T-helper 22 cell (primary cell): ENCODE measurements at places on chromosomes 7 and 10.

GRCh38 chr7:143322760-143323633, 7.1 kb downstream of the CLCN1 start:
- DNase-seq, result no peak

GRCh38 chr10:13526948-13527863, 1.6 kb downstream of the BEND7 start:
- DNase-seq, result no peak

DNA sequence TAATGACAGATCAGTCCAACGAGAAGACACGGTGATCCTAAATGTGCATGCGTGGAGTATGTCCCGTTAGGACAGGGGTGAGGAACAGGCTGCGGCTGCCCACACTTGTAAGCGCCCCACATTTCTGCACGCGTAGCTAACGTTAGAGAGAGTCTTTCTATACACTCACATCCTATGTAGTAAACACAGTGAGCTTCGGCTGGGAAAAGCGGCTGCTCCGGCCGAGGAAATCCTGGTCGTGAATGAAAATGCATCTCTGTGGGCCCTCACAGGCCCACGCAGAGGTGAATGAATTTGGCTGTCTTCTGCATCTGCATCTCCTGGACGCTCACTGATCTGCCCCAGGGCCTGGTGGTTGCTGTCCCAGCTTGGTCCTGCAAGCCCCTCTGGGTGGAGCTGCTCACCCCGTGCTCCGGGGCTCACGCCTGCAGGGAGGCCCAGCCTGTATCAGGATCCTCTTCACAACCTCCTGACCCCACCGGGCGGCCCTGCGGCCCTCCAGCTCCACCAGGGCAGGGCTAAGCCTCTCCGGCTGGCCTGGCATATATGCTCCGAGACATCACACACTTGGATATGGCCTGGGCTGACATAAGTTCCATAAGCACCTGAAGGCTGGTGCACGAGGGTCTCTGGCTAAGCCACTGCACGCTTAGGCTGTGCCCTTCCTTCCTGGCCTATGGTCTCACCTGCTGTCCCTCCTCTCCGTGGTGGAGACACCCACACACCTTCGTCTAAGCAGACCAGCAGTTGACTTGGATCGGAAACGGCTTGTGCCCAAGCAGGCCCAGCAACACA, 117.9 kb upstream of the DIP2C start:
- no peak for DNase-seq

DNA sequence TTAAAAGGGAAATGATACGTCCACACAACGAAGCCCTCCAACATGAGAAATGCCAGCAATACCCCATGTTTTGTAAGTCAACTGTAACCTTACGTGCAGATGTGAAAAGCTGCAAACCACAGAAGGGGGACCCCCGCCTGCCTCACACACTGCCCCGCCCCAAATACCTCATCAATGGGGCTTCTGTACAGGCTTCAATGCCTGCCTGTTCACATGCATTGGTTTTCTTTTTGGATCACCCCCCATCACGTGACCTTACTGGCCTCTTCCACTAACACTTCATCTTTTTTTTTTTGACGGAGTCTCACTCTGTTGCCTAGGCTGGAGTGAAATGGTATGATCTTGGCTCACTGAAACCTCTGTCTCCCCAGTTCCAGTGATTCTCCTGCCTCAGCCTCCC, 224.0 kb downstream of the TNS3 start:
- no peak for DNase-seq

DNA sequence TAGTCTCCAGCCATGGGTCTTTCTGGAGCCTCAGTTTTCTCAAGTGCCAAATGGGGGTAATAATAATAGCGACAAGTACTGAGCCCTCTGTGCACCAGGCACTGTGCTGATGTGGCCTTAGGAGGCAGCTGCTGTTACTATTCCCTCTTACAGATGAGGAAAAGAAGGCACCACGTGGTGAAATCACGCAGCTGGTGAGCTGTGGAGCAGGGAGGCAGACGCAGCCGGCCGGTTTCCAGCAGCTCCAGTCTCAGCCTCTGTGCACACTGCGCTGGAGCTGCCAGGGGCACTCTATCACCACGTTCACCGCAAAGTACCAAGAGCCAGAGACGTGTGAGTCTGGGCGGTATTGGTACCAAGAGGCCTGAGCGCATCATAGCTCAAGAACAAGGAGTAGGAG, 9.6 kb downstream of the PYROXD2 start:
- DNase-seq, result no peak

- no peak for DNase-seq
Observed at GRCh38 chr7:727806-728460, 852 bp upstream of the PRKAR1B start.

DNA sequence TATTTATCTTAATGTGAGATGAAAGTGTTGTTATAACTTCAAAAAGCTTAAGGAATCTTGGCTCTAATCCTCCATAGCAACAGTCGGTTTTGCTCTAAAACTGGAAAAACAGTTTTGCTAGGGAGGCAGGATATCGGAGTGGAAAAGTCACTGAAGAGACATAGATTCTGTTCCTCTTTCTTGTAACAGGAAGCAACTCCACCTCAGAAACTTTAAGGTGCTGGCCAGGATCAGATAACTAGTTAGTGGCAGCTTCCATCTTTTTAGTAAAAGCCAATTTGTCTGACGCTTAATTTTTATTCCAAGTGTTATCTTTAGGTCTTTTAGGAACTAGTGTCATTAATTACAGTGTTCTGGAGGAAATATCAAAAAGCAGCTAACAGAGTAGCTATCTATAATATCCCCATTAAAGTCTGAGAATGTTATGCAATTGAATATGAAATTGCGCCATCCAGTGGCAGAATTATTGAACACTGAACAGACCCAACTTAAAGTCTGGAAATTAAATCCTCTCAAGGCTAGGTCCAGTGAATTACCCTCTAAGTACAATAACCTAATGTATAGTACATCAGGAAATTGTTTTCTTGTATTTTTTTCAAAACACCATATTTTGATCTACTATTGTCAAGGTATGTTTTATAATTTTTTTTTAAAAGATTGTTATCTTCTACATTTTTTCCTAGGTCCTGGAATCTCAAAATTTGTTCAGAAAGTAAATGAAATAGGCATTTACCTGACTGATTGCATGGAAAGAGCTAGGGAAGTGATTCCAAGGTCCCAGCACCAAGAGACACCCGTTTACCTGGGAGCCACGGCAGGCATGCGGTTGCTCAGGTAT, 65.9 kb upstream of the CC2D2B start:
- DNase-seq, result no peak

DNA sequence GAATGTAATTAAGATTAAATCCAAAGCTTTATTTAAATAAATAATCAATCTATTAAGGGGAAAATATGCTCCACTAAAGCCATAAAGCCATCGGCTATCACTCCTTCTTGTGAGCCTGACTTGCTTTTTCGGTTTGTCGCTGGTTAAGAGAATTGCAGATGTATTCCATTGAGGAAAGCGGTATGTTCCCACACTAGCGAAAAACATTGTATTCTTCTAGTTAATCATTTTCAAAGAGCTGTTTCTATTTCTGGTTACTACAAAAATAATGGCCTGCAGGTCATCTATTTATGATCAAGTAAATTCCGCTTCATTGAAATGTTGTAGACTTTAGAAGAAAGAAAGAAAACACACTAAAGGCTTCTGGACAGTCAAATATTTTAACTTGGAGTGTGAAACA, 173.4 kb downstream of the CACNB2 start:
- DNase-seq, result no peak

GRCh38 chr7:139850906-139851305, 21.8 kb downstream of the TBXAS1 start:
- no peak for DNase-seq
